Omental fat pad (tissue), 4 donors: ENCODE measurements at places on chromosomes 11 and 22.

GRCh38 chr22:41775976-41776375 lies 24.5 kb upstream of the CCDC134 start:
- DNase-seq: no peak

DNA sequence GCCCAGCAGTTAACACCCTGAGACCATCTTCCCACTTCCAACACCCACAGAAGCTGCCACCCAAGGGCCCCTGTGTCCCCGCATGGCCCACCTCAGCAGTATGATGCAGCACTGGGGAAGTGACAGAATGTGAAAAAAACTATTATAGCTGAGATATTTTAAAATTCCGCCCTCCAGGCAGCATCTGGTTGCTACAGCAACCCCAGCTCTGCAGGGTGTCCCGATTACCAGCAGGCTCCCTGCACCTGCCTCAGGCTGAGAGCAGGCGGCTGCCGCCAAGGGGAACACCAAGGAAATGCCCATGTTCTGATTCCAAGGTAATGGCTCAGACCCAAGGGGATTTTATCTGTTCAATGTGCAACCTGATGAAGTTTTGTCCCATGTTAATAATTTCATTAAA lies 10.5 kb upstream of the TMEM121B start:
- no peak for DNase-seq

DNA sequence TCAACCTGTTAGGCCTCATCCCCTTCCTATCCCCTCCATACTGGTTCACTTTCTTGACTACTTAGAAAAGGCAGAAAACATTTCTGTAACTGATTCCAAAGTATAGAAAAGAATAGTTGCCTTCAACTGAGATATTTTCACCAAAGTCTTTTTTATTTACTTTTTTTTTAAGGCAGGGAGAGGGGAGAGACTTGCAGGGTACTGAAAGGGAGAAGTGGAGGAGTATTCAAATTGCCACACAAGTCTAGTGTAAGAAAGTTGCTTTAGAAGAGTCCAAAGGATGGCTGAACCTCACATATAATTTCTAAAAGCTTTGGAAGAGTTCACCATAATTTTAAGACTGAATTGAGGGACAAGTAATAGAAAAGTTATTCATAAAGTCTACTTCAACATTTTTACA lies 6.3 kb downstream of the PHF21A start:
- no peak for DNase-seq

DNA sequence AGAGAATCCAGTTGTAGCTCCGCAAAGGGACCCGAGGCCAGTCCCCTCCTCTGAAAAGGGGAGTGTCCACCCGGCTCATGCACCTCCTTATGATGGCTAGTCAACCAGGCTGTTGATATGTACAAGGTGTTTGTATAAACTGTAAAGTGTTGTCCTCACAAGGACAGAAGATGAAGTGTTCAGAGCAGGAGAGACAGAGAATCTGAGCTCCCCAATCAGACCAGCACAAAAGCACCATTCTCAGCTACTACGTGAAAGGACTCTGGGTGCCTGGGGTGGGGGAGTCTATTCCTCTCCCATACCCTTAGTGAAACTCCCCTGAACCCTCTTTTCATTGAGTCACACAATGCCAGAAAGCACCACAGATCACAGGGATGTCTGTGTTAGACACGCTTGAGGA lies 49.4 kb downstream of the MN1 start:
- no peak for DNase-seq
